Effector memory CD4-positive, alpha-beta T cell (primary cell): ENCODE measurements at places on chromosomes 1 and 21.

DNA sequence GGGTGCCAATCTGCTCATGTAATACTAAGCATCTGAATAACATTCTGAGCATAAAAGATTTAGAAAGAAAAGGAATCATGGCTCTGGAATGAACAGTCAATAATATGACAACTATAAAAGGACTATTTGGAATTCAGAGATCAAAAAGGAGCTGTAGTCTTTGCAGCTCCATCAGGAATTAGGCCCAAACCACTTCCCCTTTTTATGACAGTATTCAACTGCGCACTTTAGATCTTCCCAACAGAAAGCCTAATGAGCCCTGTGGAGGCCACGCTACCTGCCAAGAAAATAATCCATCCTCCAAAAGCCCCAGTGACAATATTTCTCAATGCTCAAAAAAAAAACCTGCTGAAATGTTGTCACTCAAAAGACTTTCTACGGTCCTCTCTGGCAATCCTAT, 163.2 kb downstream of the SNX7 start:
- H3K36me3 ChIP-seq: no peaks in the 10 kb centered on the region
- no peak overlapping the region for H3K4me3 ChIP-seq
- no peak for DNase-seq
- no peaks in the 10 kb centered on the region for H3K4me1 ChIP-seq

DNA sequence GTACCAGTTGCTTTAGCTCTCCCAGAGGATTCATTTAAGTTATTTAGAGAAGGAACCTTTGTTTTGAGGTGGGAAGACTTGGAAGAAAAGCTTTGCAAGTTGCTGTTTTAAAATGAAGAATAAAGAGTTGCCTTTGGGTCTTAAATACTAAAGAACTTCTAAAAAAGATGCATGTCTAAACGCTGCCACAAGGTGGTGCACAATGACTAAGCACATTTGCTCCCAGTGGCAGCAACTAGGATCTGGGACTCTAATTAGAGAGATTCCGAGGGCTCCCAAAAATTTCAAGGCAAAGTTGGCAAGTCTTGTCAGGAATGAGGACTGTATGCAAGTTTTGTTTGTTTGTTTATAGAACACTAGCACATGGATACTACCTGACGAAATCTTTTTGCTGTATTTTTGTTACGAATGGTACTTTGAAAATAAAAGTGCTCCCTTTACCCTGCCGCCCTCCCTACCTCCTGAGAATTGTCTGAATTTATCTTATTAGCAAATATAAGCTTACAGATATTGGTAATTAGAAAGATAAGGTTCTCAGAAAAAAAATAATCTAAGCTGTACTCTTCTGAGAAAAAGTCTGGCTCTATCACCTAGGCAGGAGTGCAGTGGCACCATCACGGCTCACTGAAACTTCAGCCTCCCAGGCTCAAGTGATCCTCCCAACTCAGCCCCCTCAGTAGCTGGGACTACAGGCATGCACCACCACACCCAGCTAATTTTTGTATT, 121.8 kb downstream of the HFM1 start:
- no peaks in the 10 kb centered on the region for H3K36me3 ChIP-seq
- no peak overlapping the region for H3K4me3 ChIP-seq
- no peak overlapping the region for H3K27ac ChIP-seq
- no peak for DNase-seq
- H3K4me1 ChIP-seq: no peaks in the 10 kb centered on the region
- no peaks in the 10 kb centered on the region for H3K27me3 ChIP-seq

DNA sequence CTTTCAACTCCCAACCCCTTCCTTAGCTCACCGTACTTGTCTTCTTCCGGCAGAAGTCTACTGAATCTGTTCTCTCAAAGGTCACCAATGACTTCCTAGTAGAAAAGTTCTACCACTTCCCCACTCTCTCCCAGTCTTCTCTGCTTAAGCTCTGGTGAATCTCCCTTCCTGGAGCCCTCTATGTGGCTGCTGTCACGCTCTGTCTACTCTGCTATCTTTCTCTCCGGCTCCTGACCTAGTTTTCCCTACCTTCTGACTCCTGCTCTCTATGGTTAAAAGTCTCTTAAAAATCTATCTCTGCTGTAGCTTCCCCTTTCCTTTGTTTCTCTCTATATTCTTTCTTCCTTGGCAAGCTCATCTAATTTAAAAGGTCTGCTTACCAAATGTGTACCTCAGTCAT, 350.1 kb upstream of the GREM2 start:
- H3K4me3 ChIP-seq: no peak overlapping the region
- H3K27me3 ChIP-seq: no peaks in the 10 kb centered on the region
- no peak for DNase-seq
- no peak overlapping the region for H3K27ac ChIP-seq

GRCh38 chr1:199641531-199641930, 386.0 kb upstream of the NR5A2 start:
- H3K4me1 ChIP-seq: no peaks in the 10 kb centered on the region
- no peak for DNase-seq
- H3K36me3 ChIP-seq: no peaks in the 10 kb centered on the region
- no peak overlapping the region for H3K27ac ChIP-seq

DNA sequence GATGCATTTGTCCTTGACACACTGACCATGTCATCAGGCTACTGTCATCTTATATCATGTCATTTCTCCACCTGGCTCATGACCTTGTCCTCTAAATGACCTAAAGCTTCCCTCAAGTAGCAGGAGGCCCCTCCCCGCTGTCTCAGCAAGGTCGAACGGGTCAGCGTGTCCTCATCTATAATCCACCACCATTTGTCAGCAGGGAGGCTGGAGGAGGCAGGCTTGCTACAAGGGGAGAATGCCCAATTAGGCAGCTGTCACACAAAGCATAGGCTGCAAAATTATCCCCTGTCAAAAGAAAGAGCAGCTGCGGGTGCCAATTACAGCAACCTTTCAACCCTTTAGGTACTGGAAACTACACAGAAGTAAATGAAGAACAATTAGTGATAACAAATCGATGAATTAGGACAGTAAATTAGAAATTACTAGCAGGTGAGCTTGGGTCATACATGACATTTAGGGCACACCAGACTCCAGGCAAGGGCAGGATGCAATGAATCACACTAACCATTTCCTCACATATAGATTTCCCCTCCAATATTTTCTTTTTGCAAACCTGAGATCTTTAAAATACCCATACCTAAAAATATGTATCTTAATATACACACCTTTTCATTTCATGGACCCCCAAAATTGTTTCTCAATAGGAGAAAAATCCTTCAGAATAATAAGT, 61.2 kb downstream of the NRIP1 start:
- H3K4me3 ChIP-seq: no peak overlapping the region
- H3K27ac ChIP-seq: no peak overlapping the region
- H3K4me1 ChIP-seq: no peaks in the 10 kb centered on the region
- no peak for DNase-seq
- no peaks in the 10 kb centered on the region for H3K27me3 ChIP-seq

GRCh38 chr1:24694380-24694843, 50.8 kb upstream of the CLIC4 start:
- no peaks in the 10 kb centered on the region for H3K27me3 ChIP-seq
- H3K36me3 ChIP-seq: no peaks in the 10 kb centered on the region
- no peak overlapping the region for H3K27ac ChIP-seq

DNA sequence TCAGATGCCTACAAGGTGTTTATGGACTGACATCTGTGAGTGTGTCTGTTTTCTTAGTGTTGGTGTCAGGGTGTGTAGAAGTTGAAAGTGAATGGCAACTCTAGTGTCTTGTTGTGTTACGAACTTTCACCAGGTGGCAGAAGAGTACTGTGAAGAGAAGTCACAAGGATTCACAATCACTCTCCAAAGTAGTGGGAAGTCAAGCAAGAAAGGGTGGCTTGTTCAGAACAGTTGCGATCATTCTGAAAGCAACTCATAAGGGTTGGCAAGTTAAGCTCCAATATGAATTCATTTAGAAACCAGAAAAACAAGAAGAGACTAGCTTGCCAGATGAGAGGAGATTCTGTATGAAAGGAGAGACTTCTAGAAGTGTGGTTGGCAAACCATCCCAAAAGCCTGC, 86.1 kb downstream of the FASLG start:
- no peak overlapping the region for H3K27ac ChIP-seq
- H3K4me1 ChIP-seq: peaks cover 25% of the 10 kb centered on the region
- H3K4me3 ChIP-seq: no peak overlapping the region
- DNase-seq: no peak
- H3K36me3 ChIP-seq: no peaks in the 10 kb centered on the region

DNA sequence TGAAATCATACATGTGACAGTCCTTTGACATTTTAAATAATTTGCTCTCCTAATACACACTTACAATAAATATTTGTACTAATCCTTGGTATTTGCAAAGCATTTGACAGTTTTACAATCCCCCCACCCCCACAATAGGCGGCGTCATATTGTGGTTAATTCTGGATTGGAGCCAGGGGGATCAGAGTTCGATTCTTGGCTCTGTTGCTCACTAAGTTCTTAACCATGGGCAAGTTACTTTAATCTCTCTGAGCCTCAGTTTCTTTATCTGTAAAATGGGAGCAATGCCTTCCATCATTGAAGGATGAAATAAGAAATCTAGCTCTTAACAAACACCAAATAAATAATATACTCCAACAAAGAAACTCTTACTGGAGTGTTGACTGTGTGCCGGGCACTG, 23.8 kb downstream of the CACNA1S start:
- H3K4me1 ChIP-seq: no peaks in the 10 kb centered on the region
- no peak overlapping the region for H3K4me3 ChIP-seq

DNA sequence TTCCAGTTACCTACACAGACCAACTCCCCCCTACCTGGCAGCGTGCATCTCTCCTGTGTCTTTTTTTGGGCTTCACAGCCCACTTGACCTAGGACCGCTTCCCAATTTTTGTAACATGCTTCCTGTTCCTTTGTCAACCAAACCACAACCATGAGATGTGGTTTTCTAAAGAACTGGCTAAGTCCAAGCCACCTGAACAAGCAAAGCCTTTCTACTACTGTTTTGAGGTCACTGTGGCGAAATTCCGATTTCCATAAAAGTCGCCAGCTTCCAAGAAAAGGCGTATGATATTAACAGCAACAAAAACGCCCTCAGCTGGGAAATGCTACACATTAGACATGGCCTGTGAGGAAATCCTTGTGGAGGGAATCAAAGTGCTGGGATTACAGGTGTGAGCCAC, 12.7 kb upstream of the AK2 start:
- no peak for DNase-seq
- no peaks in the 10 kb centered on the region for H3K27me3 ChIP-seq
- peaks cover 6% of the 10 kb centered on the region for H3K4me1 ChIP-seq

- H3K27me3 ChIP-seq: no peaks in the 10 kb centered on the region
- no peaks in the 10 kb centered on the region for H3K4me1 ChIP-seq
- H3K27ac ChIP-seq: no peak overlapping the region
These were observed 23.6 kb upstream of the PIGC start for GRCh38 chr1:172467446-172467845.

DNA sequence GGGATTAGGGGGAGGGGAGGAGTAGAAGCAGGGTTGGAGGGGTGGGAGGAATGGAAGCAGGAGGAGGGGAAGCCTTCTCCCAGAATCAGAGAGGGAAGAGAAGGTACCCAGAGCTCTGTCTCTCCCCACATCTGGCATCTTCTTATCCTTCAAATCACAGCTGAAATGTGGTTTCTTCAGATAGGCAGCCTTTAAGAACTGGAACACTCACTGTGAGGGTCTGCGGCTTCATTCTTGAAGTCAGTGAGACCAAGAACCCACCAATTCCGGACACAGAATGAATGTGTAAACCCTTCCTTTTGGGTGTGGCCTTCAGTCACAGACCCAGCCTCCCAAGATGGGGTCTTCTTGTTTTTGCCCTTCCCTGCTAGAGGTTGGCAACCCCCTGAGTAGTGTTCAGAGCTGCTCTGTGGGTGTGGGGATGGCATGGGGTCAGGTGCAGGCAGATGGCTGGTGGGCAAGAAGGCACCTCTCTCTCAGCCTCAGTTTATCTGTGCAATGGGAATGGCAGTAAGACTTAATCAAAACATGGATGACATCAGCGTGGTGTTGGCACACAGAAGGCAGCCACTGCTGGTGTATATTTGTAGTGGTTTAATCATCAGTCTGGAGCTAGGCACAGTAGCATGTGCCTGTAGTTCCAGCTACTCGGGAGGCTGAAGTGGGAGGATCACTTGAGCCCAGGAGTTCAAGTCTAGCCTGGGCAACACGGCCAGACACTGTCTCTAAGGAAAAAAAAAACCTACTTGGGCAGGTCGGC, 7.2 kb downstream of the FAAH start:
- no peak overlapping the region for H3K27ac ChIP-seq
- no peak overlapping the region for H3K4me3 ChIP-seq
- H3K27me3 ChIP-seq: no peaks in the 10 kb centered on the region
- DNase-seq: no peak

DNA sequence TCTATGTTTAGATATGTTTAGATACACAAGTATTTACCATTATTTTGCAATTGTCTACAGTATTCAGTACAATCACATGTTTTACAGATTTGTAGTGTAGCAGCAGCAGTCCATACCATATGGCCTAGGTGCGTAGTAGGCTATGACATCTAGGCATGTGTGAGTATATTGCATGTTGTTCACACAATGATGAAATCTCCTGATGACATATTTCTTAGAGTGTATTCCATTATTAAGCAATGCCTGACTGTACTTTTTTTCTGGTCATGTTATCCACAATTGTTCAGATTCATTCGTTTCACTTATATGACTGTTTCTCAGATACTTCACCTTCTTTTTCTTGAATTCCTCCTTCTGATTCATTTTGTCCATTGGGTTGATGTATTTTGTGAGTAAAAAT, 9.9 kb upstream of the BACE2 start:
- no peaks in the 10 kb centered on the region for H3K36me3 ChIP-seq
- no peaks in the 10 kb centered on the region for H3K27me3 ChIP-seq
- no peak overlapping the region for H3K4me3 ChIP-seq

GRCh38 chr1:36805979-36806640, 228.2 kb downstream of the GRIK3 start:
- H3K27ac ChIP-seq: no peak overlapping the region
- no peak overlapping the region for H3K4me3 ChIP-seq
- no peak for DNase-seq
- H3K4me1 ChIP-seq: no peaks in the 10 kb centered on the region
- H3K36me3 ChIP-seq: no peaks in the 10 kb centered on the region

GRCh38 chr21:26146681-26147080, 23.9 kb downstream of the APP start:
- no peak overlapping the region for H3K27ac ChIP-seq
- H3K4me3 ChIP-seq: no peak overlapping the region
- DNase-seq: no peak
- H3K36me3 ChIP-seq: no peaks in the 10 kb centered on the region

DNA sequence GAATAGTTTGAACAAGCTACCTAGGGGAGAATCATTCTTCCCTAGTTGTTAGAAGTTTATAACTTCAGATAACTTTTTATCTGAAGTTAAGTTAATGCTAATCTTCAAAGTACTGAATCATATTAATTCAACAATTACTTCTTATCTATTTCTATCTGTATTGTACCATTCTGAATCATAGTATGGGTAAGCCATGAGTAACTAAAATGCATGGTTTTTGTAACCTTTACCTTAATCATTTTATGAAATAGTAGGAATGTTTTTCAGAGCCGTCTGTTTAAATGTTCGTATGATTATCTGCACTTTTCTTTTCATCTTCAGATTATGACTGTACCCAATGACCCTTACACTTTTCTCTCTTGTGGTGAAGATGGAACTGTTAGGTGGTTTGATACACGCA, 50.3 kb upstream of the MPC2 start:
- no peak for DNase-seq
- no peak overlapping the region for H3K27ac ChIP-seq
- no peak overlapping the region for H3K4me3 ChIP-seq
- H3K27me3 ChIP-seq: no peaks in the 10 kb centered on the region
